ENCODE measurements at places on chromosomes 12 and 14.

GRCh38 chr12:69524755-69525469, 54.7 kb downstream of the FRS2 start:
- no peak for DNase-seq

GRCh38 chr14:68016255-68016914, 196.8 kb downstream of the RAD51B start:
- DNase-seq, result no peak

GRCh38 chr12:122895704-122896636, at the start of gene VPS37B:
Gene VPS37B (minus strand): TSS chr12:122896124. CDS start chr12:122896062, 62 bp downstream.
- DNase-seq, result peak; percentile 37

DNA sequence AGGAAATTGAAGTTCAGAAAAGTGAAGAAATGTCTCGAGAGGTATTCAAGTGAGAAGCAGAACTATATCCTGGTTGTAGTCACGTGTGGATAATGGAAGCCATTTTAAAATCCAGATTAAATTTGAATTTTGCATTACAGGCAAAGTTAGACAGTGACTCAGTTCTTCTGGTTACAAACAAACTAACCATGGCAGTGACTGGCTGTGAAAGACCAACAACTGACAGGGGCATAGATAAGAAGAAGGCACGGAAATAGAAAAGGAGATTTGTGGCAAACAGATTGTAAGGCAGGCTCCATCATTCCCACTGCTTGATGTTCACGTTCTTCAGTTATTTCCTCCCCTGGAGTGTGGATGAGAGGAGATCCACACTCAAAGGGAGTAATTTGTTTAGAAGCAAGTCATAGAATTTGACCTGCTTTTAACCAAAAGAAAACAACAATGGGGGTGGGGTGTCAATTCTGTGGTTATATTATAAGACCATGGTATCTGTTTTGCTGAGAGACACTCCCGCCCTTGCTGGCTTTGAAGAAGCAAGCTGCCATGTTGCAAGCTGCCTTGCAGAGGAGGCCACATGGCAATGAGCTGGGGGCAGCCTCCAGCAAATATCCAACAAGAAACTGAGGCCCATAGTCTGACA, 795.3 kb downstream of the VRK1 start:
- DNase-seq, result no peak

- DNase-seq, result no peak
Observed at GRCh38 chr14:50533806-50534205, 1.4 kb upstream of the MAP4K5 start.

GRCh38 chr12:4745249-4745648, 25.0 kb downstream of the GALNT8 start:
- DNase-seq, result no peak

Data from NCI-H1092 (cell line).